Liver (tissue), 10 donors: ENCODE measurements at places on chromosomes 12 and 14. TPM values are rescaled to one million over a fixed set of nuclear protein-coding genes. Genes with fewer than 3 reads are reported as not detected.

- DNase-seq: no peak
These were observed 13.8 kb upstream of the CPNE8 start for GRCh38 chr12:38919191-38919590.

GRCh38 chr14:63026491-63026890 is 18.8 kb downstream of the KCNH5 start:
- no peak for DNase-seq

DNA sequence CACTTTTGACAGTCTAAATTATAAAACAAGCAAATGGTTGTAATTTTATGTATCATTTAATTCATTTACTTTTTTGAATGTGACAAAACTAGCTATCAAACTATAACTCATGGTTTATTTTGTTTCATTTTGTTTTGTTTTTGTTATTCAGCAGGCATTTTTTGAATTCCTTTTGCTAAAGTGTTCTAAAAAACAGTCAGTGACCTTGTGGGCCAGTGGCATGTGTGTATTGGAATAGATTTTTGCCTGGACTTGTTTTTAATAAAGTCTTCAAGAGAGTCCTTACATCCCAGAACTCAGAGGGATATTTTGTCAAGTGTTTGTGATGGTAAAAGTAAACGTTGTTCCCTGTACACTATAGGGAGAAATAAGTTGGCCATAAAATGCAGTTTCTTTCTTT is 369.7 kb upstream of the SYT1 start:
- DNase-seq: no peak

DNA sequence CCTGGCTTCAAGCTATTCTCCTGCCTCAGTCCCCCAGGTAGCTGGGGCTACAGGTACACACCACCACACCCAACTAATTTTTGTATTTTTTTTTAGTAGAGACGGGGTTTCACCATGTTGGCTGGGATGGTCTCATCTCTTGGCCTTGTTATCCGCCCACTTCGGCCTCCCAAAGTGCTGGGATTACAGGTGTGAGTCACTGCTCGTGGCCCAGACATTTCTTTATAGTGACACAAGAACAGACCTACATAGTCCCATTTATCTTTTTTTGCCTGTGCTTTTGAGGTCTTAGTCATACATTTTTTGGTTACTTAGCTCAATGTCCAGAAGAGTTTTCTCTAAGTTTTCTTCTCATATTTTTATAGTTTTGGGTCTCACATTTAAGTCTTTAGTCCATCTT is 247.4 kb downstream of the SYT10 start:
- DNase-seq: no peak

- DNase-seq: no peak
These were observed 22.4 kb downstream of the CALM1 start for GRCh38 chr14:90419200-90419599.

DNA sequence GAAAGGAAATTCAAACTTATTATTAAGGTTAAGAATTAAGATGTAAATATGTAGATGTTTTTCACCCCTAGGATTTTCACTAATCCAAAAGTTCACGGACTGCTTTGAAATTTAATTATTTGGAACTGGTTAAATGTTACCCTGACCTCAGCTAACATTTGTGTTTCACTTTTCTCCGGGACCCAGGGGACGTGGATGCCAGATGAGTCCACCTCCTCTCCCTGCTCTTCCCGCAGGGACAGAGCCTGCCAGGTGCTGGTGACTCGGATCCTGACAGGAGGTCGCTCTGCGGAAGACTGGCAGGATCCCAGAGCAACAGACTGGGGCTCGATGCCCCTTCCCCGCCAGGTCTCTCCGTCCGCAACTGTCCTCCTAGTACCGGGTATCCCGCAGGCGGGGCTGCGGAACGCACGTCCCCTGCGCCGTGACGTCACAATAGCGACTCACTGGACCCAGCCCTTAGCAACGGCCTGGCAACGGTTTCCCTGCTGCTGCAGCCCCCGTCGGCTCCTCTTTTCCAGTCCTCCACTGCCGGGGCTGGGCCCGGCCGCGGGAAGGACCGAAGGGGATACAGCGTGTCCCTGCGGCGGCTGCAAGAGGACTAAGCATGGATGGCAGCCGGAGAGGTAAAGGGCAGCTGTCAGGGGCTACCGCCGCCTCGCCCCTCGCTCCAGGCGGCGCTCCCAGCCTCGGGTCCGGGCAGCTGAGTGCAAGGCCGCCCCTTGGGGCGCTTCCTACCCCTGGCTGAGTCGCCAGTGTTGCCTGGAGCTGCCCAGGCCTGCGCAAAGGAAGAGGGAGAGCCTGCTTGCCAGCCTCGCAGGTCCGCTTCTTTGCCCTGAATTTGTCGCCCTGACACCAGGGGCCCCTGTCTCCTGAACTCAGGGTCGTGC is at the start of gene SPATA7:
Gene SPATA7, plus strand, starts transcription at position 446 of the 890 bp plus-strand sequence. Its CDS starts 162 bp downstream, at position 608.
- DNase-seq: peak; percentile 88

GRCh38 chr12:75658901-75659823 is 147.8 kb upstream of the KRR1 start:
- DNase-seq: no peak

DNA sequence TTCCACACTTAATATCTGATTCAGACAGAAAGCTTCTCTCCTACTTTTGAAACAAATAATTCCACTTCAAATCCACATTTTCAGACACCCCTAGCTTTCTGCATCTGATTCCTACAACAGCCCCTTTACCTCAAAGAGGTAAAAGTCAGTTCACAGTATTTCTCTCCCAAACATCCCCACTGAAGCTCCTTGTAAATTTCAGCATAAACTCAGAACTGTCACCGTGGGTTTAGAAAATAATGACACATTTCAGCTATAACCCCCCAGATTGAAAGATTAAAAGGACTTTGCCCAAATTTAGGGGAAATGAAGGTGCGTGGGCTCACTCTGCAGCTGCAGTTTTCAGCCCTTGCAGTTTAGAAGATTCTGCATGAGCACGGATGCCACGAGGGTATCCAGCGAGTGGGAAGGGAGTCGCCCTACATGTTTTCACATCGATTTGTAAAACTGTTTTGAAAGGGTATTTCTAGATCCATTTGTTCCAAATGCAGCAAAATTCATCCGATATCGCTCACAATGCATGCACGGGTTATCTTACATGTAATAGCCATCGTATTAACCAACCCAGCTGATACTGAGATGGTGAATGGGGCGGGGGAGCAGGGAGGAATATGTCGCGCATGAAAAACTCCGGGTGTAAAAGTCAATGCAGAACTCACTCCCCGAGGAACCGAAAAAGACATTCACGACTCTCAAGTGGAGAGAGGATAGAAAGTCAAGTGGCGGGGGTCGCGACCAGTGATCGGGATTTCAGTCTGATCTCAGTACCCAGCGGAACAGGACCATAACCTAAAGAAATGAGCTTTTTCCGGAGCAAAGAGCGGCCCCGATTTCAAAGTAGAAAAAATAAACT is 5.0 kb upstream of the CCND2 start:
- no peak for DNase-seq

DNA sequence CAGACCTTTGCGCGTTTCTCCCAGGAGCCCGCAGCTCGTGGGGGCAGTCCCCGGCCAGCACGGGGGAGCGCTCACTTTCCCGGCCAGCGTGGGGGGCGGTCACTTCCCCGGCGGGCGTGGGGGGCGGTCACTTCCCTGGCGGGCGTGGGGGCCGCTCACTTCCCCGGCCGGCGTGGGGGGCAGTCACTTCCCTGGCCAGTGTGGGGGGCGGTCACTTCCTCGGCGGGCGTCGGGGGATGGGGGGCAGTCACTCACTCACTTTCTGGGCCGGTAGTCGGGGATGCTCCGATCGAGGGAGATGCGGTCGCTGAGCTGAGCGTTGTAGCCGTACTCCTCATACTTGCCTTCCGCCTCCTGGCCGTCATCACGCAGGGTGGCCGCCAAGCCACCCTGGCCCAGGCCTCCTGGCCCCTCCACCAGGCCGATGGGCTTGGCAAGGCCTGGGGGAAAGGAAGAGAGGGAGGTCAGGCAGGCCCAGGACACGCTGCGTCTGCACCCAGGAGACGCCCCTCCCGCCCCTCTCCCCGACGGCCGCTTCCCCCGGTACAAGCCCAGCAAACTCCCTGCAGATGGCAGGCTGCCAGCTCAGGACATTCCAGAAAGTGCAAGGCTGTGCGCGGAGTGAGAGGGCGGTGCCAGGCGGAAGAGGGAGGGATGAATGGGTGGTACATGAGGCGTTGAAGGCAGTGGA is 43.3 kb downstream of the GALNT9 start:
- DNase-seq: no peak

- DNase-seq: no peak
These were observed 410.1 kb downstream of the NAV3 start for GRCh38 chr12:78240827-78241226.

DNA sequence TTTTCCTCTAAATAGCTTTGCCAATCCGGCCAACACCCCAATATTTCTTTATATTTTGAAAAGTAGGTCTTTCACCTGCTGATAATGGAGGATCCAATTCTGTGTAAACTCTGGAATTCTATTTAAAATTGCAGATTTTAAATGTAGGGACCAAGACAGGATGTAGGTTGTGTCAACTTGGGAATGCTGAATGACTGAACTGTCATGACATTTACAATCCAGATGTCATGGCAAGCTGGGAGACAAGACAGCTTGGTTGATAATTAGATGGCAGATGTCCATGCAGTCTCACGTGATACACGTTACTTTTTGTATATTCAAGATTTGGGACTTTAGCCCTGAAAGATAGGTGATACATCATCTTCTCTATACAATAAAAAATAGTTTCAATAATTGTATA is 477.2 kb downstream of the DIO2 start:
- no peak for DNase-seq

DNA sequence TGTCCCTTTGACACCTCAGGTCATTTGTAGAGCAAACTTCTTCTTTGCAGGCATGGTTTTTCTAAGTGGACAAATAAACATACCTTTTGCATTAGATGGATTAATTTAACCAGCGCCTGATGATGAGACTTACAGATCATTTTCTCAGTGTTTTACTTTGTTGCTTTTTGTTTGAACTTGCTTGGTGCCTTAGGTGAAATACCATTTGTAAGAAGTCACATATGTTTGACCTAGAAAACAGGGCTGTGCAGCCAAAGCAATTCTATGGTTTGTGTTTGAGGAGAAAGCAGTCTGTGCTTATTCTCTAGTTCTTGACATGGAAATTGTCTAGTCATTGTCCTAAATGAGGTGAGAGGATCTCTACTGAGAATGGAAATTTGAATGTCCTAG is 111.1 kb downstream of the DIP2B start:
- DNase-seq: no peak

DNA sequence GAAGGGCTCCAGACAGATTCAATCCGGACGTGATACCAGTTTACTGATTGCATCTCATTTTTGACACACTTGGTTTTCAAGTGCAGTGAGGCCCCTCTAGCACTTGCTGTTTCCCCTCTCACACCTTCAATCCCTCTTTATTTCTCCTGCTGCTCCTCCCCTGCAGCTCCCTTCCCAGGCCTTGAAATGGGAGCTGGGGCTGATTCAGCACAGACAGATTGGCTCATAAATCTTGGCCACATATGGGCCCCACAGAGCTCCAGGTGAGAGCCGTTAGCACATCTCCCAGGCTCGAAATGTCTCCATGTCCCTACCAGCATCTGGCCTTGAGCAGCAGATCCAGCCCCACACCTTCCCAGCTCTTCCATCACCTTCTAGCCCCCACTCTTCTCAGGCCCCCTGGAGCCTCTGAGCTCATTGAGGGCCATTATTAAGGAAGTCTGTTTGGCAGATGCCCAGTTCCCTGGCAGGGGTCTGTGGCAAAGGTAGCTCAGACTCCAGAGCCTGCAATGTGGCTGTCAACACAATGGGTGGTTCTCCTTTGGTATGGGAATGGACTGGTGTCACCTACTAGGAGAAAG is 220.3 kb upstream of the FKBP4 start:
- no peak for DNase-seq

- no peak for DNase-seq
These were observed 118.8 kb upstream of the DIO3 start for GRCh38 chr14:101442451-101442850.

Gene RFLNA
- total RNA-seq: 0.05 TPM
